ENCODE measurements at places on chromosomes 6 and 20.

DNA sequence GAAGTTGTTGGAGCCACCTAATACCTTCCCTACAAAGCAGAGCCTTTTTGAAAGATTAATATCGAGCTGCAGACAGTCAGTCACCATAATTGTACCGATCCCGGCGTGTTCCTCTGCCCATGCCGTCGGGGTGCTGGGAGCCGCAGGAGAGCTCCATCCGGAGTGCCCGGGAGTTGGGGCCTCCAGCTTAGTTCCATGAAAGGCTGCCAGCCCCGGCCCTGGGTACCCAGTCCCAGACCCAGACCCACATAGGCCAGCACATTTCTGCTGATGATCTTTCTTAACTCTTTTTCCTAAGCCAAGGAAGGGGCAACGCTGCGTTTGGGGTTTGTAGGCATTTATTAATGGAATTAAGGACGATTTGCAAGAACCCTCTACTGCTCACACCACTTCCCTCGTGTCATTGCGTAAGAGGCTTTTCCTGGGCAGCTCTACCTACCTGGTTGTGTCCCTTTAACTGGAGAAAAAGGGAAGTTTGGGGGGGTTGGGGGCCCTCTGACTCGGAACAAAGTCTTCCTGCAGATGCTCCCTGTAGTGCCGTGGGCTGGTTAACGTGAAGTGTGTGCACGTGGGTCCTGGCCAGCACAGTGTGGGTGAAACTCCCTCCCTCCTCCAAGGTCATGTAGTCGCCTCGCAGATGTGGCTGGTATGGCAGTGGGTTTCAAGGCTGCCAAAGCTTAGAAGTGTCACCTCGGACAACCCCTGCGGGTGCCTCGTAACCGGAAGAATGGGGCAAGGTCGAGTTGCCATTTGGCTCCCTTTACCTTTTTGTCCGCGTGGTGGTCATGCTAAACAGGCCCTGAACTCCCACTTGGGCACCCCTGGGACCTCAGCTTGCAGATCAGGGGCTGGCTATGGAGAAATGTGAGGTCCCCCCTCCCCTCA lies 54.3 kb upstream of the APCDD1L start:
- no peak for DNase-seq

DNA sequence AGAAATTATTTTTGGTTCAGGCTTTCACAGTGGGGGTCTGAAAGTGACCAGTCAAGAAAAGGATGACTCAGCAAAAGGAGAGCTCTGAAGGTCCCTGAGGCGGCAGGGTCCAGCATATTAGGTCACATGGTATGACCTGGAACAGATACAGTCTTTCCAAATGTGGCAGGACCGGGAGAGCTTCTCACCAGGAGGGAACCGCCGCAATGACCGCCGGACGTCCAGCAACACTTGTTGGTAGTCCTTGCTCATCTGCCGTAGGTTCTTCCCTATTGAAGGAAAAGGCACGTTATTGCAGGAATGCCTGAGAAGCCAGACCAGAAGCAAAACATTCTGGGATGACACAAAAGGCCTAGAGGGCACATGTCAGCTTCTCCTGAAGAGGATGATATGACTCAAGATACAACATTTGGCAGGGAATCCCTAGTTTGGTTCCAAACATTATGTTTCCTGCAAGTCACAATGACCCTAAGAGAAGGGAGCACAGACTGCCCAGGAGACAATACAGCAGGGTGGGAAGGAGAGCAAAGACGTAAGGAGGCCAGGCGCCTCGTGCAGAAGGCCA lies 17.4 kb downstream of the TBC1D20 start:
- no peak for DNase-seq

DNA sequence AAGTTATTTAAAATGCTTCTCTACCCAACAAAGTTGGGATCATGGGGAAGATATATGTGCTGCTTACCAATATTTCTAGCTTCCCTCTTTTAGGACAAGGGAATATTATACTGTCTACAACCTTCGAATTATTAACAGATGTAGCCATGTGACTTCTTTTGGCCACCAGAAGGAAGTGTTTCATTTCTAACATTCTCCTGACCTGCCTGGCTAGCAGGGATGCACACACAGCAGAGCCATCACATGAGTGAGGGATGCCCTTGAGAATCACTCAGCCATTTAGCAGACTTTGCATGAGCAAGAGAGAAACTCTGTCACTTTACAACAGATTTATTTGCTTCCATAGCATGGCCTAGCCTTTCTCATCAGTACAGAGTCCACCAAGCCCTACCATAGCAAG lies 230.7 kb upstream of the MARCKS start:
- no peak for DNase-seq

- DNase-seq = no peak
Measured at GRCh38 chr6:159099961-159100360, 55.2 kb upstream of the TAGAP start.

GRCh38 chr6:7201732-7202541 lies 94.2 kb downstream of the RREB1 start:
- DNase-seq = peak; percentile 92

DNA sequence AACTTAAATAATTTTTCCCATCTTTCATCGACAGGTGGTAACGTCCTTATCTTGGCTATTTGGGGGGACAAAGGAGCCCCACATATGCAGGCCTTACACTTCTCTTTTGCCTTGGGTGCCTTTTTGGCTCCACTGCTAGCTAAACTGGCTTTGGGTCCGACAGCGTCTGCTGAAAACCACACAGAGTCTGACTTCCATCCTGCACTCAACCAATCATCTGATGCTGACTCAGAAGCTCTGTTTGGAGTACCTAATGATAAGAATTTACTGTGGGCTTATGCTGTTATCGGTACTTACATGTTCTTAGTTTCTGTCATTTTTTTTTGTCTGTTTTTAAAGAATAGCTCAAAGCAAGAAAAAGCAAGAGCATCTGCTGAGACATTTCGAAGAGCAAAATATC lies 178.5 kb downstream of the SLC16A10 start:
- DNase-seq = no peak

DNA sequence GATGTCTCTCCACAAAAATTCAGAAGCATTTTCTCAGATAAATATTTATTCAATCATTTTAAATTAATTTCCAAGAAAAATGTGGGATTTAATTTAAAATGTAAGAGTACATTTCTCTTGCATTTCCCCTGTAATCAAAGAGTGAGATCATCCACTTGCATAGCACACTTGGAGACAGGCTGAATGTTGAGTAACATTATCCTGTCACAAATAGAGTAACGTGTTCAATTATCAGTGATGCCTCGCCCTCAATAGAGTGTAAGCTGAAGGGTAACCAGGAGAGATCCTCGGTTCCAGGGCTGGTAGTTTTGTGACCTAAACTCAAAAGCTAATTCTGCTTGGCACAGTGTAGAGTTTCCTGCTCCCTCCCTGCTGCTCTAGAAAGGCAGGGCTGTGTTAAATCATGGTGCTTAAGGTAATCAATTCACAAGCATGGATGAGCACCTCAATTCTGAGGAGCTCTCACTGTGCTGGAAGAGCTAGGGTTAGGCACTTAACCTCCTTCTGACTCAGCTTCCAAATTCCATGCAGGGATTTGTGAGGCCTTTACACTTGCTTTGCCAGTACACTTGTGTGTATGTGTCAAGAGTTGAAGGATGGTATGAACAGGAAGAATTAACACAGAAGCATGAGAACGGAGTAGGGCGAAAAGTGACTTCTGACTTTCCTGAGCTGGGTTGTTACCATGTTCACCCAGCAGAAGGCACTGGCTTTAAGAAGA lies 56.6 kb downstream of the MMUT start:
- DNase-seq = no peak

GRCh38 chr20:34515484-34516246 lies 557 bp upstream of the DYNLRB1 start:
- DNase-seq = peak; percentile 66

DNA sequence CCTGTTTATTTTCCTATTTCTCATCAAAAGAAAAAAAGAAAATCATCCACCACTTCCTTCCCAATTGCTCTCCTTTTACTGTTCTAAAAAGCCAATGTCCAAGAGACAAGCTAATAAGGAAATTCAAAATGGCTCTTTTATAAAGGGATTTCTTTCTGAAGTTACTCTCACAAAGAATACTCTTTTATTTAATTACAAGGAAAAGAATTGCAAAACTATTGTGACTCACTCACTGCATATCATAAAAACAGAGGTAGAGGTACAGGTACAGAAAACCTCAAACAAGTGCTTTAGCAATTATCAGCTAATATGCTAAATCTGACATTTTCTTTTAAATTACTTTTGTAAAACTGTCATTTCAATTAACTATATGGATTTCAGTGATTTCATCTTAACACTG lies 18.1 kb downstream of the DEK start:
- no peak for DNase-seq

- DNase-seq = no peak
Measured at GRCh38 chr6:24743944-24744335, 25.0 kb upstream of the C6orf62 start.

- DNase-seq = no peak
Measured at GRCh38 chr6:55643861-55644260, 64.9 kb upstream of the HMGCLL1 start.
